ENCODE measurements at places on chromosomes 4 and X.
A peak's percentile ranks its signal among the peaks of the same experiment; 100 is the strongest.

DNA sequence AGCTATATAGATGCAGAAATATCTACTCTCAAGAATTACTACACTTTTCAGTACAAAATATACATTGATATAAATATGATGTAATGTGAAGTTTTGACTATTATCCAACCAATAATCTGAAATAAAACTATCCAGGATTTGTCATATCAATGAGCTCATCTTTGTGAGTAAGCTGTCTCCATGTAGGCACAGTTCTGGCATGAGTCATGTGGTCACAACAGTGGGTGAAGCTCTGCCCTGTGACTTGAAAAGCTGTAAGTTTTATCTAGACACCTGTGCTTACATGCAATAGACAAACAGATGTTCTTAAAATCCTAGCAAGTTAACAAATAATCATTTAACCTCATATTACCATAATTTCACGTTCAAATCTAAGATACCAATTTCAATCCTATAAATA is 192.7 kb downstream of the GABRG1 start:
- DNase-seq = no peak

DNA sequence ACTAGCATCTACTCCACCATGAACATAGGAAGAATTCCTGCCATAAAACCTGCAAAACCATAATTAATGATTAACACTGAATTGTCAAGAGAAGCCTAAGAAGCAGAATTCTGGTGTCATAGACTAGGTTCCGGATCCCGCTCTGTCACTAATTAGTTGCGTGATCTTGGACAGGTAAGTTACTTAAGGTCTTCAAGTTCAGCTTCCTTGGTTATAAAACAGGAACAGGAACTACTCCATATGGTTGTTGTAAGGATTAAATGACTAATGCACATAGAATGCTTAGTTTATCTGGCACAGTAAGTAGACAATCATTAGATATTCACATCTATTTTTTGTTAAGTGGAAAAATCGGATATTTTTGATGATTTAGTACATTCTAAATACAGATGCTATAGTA is 14.3 kb downstream of the G3BP2 start:
- DNase-seq = no peak

DNA sequence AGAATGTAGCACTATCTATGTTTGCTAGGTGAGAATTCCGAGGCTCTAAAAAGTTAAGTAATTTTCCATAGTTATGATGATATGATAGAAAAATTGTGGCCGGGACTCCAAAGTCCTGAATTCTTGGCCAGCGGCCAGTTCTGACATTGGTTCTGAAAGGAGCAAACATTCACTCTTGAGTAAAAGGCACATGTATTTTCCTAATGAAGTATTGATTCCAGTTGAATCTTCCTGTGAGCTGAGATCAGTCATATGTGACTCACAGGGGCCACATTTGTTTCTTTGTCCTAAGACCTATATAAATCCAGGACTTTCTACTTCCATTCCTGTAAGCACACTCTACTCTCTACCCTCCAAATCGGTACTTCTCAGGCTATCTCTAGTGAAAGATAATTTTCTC is 349.9 kb downstream of the BMPR1B start:
- no peak for DNase-seq

GRCh38 chrX:109624641-109625616 is at the start of gene KCNE5:
Gene KCNE5 (minus strand): TSS chrX:109625172. CDS start chrX:109625020, 152 bp downstream.
- DNase-seq = no peak

DNA sequence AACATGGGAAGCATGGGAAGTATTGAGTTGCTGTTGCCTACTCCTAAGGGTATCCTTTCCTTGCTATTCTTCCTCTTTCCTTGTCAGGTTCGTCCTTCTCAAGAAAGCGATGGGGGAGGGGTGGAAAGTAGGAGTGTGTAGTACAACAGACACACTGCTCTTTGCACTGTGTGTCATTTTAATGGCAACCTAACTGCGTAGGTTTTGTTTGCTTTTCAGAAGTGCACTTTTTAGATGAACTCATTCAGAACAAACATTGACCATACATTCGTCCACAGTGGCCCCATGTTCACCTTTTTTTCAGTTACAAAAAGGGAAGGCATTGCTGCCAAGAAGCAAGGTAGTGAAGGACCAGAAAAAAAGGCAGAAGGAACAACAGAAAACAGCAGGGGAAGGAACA is 10.2 kb upstream of the YIPF6 start:
- DNase-seq = no peak

- no peak for DNase-seq
These were observed 659.4 kb downstream of the PCDH19 start for GRCh38 chrX:99750721-99751120.

GRCh38 chrX:12790885-12791256 is 341 bp upstream of the PRPS2 start:
- no peak for DNase-seq

- DNase-seq = no peak
These were observed 141.9 kb downstream of the SLIT2 start for GRCh38 chr4:20393486-20394100.

DNA sequence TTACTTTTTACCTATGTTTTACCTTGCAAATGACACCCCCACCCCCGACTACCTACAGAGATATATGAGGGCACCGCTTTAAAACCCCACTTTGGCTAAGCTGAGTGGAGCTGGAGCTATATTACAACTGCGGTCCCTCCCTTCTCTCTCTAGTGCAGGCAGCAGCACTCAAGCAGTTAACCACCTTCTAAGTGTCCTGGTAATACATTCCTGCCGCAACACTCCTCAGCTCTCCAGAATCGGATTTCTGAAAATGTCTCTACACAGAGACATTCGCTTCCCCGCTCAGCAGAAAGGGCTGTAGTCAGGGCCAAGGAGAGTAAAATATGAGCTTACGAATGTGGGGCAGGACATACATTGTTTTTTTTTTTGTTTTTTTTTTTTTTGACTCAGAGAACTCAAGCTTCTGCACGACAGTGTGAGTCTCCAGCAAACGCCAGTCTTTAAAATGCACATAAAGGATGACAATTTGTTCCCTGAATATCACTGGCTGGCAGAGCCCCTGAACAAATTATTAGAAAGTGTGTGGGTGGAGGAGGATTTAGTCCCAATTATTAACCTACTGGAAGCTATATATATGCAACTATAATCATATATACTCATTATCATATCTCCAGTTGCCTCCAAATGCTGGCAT is 287.0 kb upstream of the TET2 start:
- DNase-seq = no peak

GRCh38 chr4:63620271-63620670 is 789.0 kb downstream of the TECRL start:
- no peak for DNase-seq

DNA sequence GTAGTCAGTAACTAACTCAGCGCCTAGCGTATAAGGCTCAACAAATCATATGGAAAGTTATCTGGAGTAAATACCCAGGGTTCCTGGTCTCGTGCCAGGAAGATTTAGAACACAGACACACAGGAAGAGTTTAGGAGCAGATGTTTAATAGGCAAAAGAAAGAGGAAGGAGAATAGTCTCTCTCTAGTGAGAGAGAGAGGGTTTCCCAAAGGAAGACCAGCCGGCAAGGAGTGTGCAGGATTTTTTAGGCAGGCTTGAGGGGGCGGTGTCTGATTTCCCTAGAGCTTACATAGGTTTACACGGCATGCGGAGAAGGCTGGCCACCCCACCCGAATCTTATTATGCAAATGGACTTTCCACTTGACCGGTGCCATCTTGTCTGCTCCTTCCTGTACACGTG is 284.0 kb upstream of the FRG1 start:
- no peak for DNase-seq

DNA sequence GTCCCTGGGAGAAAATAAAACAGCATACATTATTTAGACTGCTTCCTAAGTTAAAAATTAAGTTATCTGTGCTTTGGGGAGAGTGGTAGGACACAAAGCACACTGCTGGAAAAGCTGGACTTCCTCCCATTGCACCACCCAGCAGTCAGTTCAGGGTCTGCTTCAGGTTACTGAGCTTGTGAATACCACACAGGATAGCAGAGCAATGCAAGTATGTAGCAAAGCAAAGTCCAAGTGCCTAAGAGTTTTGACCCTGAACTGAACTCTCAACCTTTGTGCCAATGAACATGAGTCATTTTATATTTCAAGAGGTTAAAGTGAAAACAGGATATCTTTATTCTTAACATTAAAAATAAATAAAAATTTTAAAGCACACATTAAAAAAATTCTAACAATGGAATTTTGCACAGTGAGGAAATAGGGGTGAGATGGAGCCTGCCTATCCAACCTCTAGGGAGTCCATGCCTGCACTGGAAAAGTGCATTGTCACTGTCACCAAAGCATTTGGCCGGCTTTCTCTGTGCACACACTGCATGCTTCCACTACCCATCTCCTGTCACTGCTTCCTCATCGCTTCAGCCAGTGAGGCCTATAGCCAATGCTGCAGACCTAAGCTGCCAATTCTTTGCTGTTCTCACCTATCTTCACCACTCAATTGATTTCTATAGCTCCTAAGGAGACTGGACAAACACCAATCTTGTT is 50.9 kb downstream of the ABCG2 start:
- DNase-seq = no peak

DNA sequence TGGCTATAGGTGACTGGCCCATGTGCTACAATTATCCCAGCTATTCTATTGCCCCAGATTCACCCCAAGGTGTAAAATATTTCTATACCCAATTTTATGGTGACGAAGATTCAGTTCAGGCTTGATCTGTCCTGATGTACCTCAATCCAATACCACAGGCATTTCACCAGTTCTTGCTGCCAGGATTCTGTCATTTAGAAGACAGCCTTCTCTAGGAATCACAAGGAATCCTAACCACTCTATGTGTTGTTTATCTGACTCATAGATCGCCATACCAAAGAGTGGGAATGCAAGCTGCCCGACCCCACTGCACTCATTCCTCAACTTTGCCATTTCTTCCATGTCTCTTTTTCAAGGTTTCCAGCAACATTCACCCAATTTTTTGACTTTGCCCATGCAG is 355.0 kb upstream of the EMCN start:
- no peak for DNase-seq

GRCh38 chr4:71602289-71602900 is 181.5 kb downstream of the GC start:
- DNase-seq = no peak

DNA sequence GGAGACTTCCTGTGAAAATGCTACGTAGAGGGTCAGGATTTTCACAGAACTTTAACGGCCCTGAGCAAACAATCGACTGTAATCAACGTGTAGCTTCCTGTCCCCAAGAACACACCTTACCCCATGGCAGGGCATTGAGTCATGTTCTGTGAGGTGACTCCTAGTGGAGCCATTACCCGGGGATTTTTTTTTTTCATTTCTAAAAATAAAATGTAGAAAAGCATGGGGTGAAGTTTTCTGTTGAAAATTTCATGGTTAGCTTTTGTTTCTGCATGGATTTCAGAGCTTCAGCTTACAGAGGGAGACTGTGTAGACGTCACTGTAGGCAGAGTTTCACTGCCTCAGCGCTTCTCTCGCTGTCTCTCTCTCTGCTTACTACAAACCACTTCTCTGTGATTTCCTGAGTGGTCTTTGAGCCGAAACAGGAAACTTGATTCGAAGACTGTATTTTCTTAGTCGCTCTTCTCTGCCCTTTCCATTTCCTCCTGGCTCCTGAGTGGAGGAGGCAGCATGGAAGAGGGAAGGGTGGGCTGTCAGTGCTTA is 111.7 kb downstream of the NFKB1 start:
- peak; percentile 21 for DNase-seq

DNA sequence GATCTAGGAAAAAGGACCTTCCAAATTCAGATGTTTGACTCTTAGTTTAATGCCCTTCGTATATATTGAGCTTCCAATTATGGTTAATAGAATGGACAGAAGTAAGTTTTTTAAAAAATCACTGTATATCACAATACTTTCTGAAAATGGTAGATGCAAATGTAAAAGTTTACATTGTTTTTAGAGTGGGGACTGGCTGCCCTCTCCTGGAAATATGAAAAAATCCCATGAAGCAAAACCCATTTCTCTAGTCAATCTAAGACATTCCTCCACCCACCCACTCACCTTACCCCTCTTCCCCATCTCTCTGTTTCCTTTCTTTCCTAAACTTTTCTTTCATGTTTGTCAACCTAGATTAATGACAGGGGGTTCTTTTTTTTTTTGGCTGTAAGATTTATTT is 134.5 kb downstream of the ARHGAP6 start:
- DNase-seq = no peak

- DNase-seq = no peak
These were observed 37.0 kb downstream of the FNIP2 start for GRCh38 chr4:158805635-158806471.

DNA sequence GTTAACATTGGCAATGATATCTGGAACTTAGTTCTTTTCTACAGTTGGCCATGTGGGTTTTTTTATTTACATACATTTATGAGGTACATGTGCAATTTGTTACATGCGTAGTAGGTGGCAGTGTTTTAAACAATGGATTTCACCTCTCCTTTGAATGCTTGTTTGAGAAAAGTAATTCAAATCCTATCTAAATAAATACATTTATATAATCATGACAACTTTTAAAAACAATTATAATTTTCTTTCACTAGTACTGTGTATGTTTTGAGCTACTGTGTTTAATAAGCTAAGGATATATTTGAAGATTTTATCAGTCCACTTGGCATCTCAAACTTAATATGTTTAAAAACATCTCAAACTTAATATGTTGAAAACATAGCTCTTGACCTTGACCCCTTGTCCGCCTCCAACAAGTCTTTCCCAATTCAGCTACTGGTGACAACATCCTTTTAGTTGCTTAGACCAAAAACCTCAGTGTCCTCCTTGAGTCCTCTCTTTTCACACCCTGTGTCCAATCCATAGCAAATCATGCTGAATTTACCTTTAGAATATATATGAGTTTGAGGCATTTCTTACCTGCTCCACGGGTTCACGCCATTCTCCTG is 14.5 kb downstream of the GUCY1B1 start:
- DNase-seq = no peak
